ENCODE measurements at places on chromosomes 16 and 17.

DNA sequence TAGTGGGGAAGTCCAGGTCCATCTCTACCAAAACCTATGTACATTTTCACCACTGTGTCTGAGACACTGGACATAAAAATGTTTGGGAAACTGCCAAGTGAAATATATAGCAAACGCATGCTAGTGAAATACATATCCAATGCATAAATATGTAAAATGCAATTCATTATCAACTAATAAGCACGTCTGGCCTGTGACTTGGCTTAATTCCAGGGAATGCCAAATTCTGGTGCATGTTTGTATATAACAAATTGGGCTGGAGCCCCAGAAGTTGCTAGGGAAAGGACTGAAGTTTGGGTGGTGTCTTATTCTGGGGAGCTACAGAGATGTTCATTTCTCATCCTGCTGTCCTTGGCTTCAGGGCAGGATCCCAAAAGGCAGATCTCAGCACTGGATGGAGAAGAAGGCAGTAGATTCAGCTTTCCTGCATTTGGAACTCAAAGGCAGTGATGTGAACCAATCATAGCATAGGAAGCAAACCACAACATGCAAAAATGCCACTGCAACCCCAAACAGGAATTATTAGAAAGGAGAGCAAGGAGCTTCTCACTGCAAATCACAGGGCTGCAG lies 184.3 kb downstream of the HS3ST3A1 start:
- no peaks in the 10 kb centered on the region for H3K36me3 ChIP-seq
- no peak for DNase-seq
- no peak overlapping the region for H3K4me3 ChIP-seq
- peaks cover 6% of the 10 kb centered on the region for H3K27me3 ChIP-seq
- H3K4me1 ChIP-seq: no peaks in the 10 kb centered on the region

GRCh38 chr17:17492085-17492484 lies 4.1 kb downstream of the RASD1 start:
- peaks cover 38% of the 10 kb centered on the region for H3K4me1 ChIP-seq
- peaks cover 13% of the 10 kb centered on the region for H3K27me3 ChIP-seq
- DNase-seq: no peak
- peaks cover 46% of the 10 kb centered on the region for H3K36me3 ChIP-seq

DNA sequence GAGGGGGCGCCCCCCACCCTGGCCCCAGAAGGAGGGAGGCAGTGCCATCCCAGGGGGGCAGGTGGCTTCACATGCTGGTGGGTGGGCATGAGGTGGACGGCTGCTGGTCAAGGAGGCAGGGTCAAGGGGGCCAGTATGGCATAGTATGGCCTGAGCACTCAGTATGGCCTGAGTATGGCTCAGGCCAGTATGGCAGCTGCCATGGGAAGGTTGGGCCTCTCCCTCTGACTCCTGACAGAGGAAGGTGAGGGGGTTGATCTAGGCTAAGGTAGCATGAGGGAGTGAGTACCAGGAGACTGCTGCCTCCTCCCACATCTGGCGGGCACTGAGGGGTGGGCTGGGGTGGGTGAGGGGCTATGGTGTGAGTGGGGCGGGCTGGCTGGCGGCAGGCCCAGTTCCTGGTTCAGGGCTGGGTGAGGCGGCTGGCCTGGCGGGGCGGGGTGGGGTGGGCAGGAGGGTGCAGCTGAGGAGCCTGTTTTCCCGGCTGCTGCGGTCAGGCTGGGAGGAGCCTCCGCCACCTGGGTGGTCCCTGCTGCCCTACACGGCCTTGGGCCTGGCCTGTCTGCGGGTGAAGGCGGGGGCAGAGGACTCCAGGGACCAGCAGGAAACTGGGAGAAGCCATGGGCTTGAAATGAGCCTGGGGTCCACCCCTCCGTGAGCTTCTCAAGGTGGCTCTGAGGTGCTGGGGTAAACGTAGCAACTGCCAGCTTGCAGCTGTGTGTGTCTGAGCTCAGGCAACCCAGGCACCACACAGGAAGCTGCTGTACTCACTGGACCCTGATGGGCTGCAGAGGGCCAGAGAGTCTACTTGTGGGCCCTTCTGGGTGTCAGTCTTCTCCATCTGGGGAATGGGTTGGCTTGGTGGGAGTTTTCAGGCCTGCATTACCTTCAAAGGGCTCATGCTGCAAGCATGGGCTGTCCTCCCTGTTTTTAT lies 57.0 kb downstream of the RAI1 start:
- no peaks in the 10 kb centered on the region for H3K27me3 ChIP-seq
- no peak overlapping the region for H3K4me3 ChIP-seq
- H3K27ac ChIP-seq: peak overlapping the region; percentile 28

DNA sequence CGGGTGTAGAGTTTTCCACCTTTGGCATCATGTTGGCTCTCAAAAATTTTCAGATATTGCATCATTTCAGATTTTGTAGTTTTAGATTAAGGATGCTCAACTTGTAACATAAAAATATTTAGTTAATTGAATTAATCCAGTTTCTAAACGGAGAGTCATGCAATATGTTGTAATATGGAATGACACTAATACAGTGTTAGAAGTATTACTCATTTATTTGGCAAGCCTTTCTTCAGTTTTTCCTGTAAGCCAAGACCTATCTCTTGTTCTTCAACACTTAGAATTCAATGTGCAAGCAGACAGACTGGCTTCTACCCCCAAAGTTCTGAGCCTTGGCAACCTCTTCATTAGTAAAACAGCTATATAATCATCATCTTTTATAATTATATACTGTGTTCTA lies 985.0 kb upstream of the GOT2 start:
- no peaks in the 10 kb centered on the region for H3K27me3 ChIP-seq
- H3K4me1 ChIP-seq: no peaks in the 10 kb centered on the region
- H3K36me3 ChIP-seq: no peaks in the 10 kb centered on the region
- no peak overlapping the region for H3K27ac ChIP-seq

GRCh38 chr16:55563797-55564196 lies 2.7 kb upstream of the CAPNS2 start:
- H3K4me1 ChIP-seq: no peaks in the 10 kb centered on the region
- DNase-seq: no peak
- no peaks in the 10 kb centered on the region for H3K36me3 ChIP-seq
- H3K27ac ChIP-seq: no peak overlapping the region
- no peak overlapping the region for H3K4me3 ChIP-seq
- no peaks in the 10 kb centered on the region for H3K27me3 ChIP-seq

DNA sequence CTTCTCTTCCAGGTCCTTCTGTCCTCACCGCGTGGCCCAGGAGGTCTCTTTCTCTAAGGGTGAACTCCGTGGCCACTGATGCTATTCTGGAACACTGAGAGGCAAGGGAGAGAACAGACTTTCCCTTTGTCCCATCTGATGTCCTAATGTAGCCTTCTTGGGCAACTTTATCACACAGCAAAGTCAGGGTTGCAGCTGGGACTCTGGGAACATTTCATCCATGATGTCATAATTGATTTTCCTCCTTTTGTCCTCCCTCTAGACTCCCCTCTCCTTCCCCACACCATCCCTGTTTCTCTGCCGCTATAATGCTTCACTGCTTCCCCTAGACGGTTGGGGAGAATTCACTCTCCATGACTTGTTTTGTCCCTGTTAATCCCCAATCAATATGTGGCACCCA lies 201.0 kb downstream of the SHISA9 start:
- H3K27ac ChIP-seq: peak overlapping the region; percentile 16
- no peaks in the 10 kb centered on the region for H3K36me3 ChIP-seq
- H3K4me3 ChIP-seq: no peak overlapping the region
- no peaks in the 10 kb centered on the region for H3K4me1 ChIP-seq
- peaks cover 6% of the 10 kb centered on the region for H3K27me3 ChIP-seq

GRCh38 chr17:1509290-1509881 lies 7.0 kb downstream of the INPP5K start:
- H3K4me3 ChIP-seq: no peak overlapping the region
- no peak overlapping the region for H3K27ac ChIP-seq
- peaks cover 4% of the 10 kb centered on the region for H3K4me1 ChIP-seq
- H3K36me3 ChIP-seq: peaks cover 46% of the 10 kb centered on the region
- no peak for DNase-seq

GRCh38 chr17:71176928-71177443 lies 943.8 kb upstream of the SOX9 start:
- no peaks in the 10 kb centered on the region for H3K36me3 ChIP-seq
- H3K4me3 ChIP-seq: no peak overlapping the region
- no peak overlapping the region for H3K27ac ChIP-seq

GRCh38 chr17:57284583-57284982 lies 28.3 kb downstream of the MSI2 start:
- peaks cover 53% of the 10 kb centered on the region for H3K4me1 ChIP-seq
- H3K27me3 ChIP-seq: no peaks in the 10 kb centered on the region
- H3K36me3 ChIP-seq: peaks cover 46% of the 10 kb centered on the region
- peak overlapping the region; percentile 77 for H3K4me3 ChIP-seq

- DNase-seq: no peak
- no peaks in the 10 kb centered on the region for H3K36me3 ChIP-seq
- H3K27me3 ChIP-seq: no peaks in the 10 kb centered on the region
- peaks cover 55% of the 10 kb centered on the region for H3K4me1 ChIP-seq
- no peak overlapping the region for H3K4me3 ChIP-seq
Measured at GRCh38 chr16:11236461-11237254, 19.3 kb downstream of the SOCS1 start.

- no peak overlapping the region for H3K27ac ChIP-seq
- H3K4me1 ChIP-seq: peaks cover 7% of the 10 kb centered on the region
- H3K4me3 ChIP-seq: no peak overlapping the region
- DNase-seq: no peak
- H3K36me3 ChIP-seq: peaks cover 60% of the 10 kb centered on the region
Measured at GRCh38 chr17:56891751-56892150, 22.1 kb downstream of the TRIM25 start.

- H3K4me1 ChIP-seq: peaks cover 47% of the 10 kb centered on the region
- H3K36me3 ChIP-seq: no peaks in the 10 kb centered on the region
- DNase-seq: no peak
- H3K27ac ChIP-seq: no peak overlapping the region
- no peak overlapping the region for H3K4me3 ChIP-seq
Measured at GRCh38 chr17:48022901-48023300, 14.7 kb downstream of the COPZ2 start.

- peaks cover 44% of the 10 kb centered on the region for H3K36me3 ChIP-seq
- H3K4me3 ChIP-seq: no peak overlapping the region
- H3K4me1 ChIP-seq: peaks cover 25% of the 10 kb centered on the region
- H3K27ac ChIP-seq: peak overlapping the region; percentile 10
- H3K27me3 ChIP-seq: no peaks in the 10 kb centered on the region
- DNase-seq: no peak
Measured at GRCh38 chr17:7001318-7001961, 5.6 kb downstream of the ALOX12 start.

DNA sequence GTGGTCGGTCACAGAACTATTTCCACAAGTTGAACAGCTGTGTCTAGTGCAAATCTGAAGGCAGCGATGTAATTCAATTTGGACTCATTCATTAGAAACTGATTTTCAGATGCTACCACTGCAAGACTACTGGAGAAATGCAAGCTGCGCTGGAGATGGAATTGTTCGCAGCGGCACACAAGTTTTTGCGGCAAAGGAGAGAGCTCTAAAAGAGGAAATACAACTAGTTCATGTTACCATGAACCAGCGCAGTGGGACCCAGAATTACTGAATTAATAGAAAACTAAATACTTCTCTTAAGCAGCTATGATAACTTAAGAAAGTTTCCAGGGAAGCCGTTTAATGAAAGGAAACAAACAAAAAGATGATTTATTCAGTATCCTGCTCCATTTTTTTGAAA lies 1.9 kb downstream of the CREBBP start:
- peak overlapping the region; percentile 89 for H3K27ac ChIP-seq
- peak overlapping the region; percentile 90 for H3K4me3 ChIP-seq
- peaks cover 57% of the 10 kb centered on the region for H3K4me1 ChIP-seq
- H3K36me3 ChIP-seq: peaks cover 31% of the 10 kb centered on the region
- DNase-seq: no peak
- H3K27me3 ChIP-seq: no peaks in the 10 kb centered on the region

DNA sequence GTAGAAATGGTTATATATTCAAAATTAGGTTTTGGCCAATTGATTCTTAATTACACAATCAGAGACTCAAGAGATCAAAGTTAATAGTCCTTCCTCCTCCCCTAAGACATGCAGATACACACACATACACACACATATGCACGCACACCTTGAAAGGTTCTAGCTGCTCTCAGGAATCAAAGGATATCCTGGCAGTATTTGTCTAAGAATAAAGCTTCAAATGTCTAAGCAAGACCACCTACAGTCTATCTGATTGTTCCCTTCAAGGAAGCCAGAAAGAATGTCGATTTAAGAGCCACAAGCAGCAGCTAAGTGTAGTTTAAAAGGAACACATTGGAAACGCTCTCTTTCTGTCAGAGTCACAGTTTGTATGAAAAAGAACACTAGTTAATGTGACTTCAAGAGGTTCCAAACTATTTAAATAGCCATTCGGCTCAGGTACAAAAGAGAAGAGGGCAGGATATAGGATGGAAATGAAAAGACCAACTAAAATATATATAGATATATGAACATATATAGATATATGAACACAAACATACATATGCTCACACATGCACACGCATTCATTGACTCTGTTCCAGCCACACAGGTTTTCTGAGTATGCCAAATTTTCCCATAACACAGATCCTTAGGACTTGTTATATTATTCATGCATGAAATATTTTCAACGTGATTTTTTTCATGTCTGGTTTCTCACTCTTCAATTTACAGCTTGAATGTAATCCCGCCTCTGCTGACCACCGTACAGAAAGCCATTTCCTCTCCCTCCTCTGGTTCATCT lies 79.0 kb downstream of the CDH8 start:
- DNase-seq: no peak
- H3K27ac ChIP-seq: no peak overlapping the region
- H3K27me3 ChIP-seq: no peaks in the 10 kb centered on the region
- no peaks in the 10 kb centered on the region for H3K36me3 ChIP-seq
- H3K4me3 ChIP-seq: no peak overlapping the region
- H3K4me1 ChIP-seq: no peaks in the 10 kb centered on the region

DNA sequence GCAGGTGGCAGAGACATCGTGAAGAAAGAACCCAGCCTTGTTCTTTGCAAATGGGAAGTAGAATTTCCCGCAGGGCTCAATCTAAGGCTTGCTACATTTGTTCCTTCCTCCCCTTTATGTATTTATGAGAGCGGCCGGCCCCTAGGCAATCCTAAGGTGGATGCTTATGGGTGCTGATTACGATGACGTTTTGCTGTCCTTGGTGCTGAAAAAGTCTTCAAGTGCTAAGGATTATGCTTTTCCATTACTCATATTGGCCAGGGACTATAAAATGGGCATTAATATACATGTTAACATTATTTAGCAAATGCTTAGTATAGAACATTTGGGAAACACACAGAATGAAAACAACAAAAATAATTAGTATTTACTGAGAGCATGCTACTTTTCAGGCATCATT lies 313.3 kb upstream of the XYLT1 start:
- H3K27me3 ChIP-seq: peaks cover 12% of the 10 kb centered on the region
- DNase-seq: no peak
- no peak overlapping the region for H3K4me3 ChIP-seq
- H3K4me1 ChIP-seq: no peaks in the 10 kb centered on the region

- H3K36me3 ChIP-seq: peaks cover 9% of the 10 kb centered on the region
- peaks cover 33% of the 10 kb centered on the region for H3K4me1 ChIP-seq
- peak within 1 kb of the TSS; percentile 96 for H3K27ac ChIP-seq
- H3K4me3 ChIP-seq: peak within 1 kb of the TSS; percentile 92
Measured at GRCh38 chr16:25111403-25112166, at the start of gene LCMT1. Gene LCMT1 (plus strand): TSS chr16:25111742. CDS start chr16:25111884, 142 bp downstream.

Measured in stimulated activated naive B cell treated with anti-CD40 and anti-IgM and Interleukin-4, amounts not matched to agents 10 μg/mL and 1 μg/mL and 100 μg/mL, for 72 hours (primary cell).